NCI-H1092 treated with DMSO at 0.1 percent for 48 hours (cell line): ENCODE measurements at places on chromosomes 4 and X.

DNA sequence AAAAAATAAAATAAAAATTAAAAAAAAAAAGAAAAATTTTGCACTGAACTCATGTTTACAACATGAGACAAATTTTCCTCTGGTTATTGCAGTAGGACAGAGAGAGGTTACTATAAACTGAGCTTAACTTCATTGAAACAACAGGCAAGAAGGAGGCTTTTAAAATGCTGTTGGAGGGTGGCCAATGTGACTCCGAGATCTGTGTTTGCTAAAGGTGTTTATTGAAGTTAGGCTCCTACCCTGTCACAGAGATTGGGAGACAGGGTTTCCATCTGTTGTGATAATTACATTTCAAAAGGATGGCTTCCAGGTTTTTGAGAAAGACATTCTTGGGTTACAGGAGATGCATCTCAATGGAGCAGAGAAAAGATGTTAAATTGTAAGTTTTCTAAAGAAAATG lies 370.5 kb upstream of the HS3ST1 start:
- DNase-seq: peak; percentile 18

DNA sequence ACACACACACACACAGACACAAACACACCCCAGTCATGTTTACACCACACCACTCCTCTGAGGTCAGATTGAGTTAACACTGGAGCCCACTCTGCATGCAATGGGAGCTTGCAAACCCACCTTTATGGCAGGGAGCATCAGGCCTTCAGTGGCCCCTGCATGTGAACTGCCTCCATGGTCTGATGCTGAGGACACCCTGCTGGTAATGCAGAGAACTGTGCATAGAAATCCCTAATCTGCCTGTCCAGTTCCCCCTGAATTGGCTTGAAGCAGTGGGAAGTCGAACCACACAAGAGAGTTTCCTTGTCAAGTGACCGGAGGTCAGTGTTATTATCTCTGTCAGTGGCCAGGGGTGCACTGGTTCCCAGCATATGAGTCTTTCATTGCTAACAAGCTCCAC lies 59.8 kb downstream of the ANOS1 start:
- DNase-seq: no peak

GRCh38 chr4:130955520-130955919 lies 1859.6 kb downstream of the C4orf33 start:
- DNase-seq: no peak

DNA sequence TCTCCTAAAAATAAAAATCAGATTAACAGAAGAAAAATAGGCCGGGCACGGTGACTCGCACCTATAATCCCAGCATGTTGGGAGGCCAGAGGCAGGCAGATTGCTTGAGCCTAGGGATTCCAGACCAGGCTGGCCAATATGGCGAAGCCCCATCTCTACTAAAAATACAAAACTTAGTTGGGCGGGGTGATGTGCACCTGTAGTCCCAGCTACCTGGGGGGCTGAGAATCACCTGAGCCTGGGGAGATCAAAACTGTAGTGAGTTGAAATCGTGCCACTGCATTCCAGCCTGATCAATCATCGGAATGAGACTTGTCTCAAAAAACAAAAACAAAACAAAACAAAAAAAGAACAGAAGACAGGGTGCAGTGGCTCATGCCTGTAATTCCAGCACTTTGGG lies 32.8 kb upstream of the NOCT start:
- DNase-seq: no peak

DNA sequence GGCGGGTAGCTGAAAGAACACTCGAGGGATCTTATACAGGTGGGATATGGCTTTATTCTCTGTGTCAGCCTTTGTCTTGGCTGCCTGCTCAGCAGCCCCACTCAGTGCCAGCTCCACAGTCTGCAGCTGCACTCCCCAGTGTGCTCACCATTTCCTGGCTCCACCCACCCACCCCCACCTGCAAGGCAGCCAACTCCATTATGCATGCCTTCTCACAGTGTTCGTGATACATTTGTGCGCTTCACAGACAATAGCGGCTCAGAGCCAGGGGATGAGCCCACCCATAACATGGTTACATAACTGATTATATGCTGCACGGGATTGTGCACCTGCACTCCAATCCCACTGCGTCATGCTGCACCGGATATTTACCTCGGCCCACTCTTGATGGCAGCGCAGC lies 8.8 kb upstream of the TMEM128 start:
- no peak for DNase-seq

GRCh38 chr4:187883836-187884475 lies 111.6 kb upstream of the ZFP42 start:
- DNase-seq: no peak

DNA sequence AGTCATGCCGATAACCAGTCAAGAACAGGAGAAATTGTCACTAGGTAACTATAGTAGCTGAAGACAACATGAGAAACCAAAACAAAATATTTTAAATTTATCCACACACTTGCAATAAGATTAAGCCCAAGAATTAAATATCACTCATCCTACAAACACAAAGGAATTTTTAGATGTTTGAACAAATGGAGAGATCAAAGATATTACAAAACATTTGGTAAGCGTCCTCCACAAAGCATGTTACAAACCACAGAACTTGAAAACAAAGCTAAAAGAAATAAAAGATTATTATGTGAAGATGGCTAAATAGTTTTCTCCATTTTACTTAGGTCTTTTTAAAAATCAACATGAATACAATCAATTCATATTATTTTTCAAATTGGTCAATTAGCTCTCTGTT lies 631.9 kb upstream of the INTU start:
- no peak for DNase-seq

GRCh38 chr4:67638136-67638535 lies 62.8 kb downstream of the UBA6 start:
- DNase-seq: no peak
